ENCODE measurements at places on chromosomes 7 and 10. TPM values are rescaled to one million over a fixed set of nuclear protein-coding genes. Genes with fewer than 3 reads are reported as not detected.

Gene CYP3A7
- total RNA-seq, result not detected

Gene MYOF
- 376 TPM for total RNA-seq

GRCh38 chr10:106740071-106740470, 424.4 kb downstream of the SORCS1 start:
- DNase-seq, result no peak

DNA sequence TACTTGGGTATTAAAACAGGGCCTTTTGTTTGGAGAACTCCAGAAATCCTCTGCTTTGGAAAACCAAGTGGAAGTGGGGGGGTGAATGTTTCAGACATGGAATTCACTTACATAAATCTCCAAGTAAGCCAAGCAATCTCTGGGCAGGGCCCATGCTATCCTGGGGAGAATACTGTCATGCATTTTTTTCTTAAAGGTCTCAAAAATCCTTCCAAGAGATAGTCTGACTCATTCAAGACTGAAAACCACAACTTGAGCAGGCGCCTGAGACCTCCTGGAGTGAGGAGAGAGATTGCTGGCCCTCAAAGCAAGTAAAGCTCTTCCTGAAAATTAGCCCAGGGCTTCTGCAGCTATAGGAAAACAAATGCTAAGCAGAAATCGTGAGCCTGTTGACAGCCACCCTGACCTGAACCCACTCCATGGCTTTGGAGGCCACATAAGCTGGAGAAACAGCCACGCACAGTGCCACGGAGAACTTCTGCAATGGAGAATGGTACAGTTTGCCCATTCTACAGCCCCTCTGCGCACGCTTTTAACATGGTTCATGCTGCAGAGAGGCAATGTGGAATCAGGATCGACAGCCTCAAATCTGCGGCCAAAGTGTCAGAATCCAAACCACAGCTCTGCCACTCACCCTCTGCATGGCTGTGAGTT, 203.1 kb upstream of the AUTS2 start:
- no peak for DNase-seq

DNA sequence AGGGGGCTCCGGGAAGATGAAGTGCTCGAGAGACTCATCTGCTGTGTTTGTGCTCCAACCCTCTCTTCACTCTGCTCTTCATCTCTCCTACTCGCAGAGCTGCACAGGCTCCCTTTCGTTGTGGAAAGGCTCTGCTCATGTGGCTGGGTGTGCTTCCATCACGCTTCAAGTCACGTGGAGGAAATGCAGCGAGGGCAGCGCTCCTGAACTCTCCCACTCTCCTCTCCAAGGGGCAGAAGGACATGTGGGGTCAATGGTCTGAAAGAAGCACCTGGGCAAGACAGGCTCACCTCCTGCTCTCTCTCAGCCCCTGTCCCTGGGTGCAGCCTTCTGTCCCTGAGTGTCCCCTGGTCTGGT, 72.6 kb downstream of the USP6NL start:
- no peak for DNase-seq

- DNase-seq, result no peak
Measured at GRCh38 chr10:101337836-101338235, 16.1 kb upstream of the BTRC start.

GRCh38 chr10:66931340-66931948, 5.6 kb downstream of the LRRTM3 start:
- peak; percentile 30 for DNase-seq

DNA sequence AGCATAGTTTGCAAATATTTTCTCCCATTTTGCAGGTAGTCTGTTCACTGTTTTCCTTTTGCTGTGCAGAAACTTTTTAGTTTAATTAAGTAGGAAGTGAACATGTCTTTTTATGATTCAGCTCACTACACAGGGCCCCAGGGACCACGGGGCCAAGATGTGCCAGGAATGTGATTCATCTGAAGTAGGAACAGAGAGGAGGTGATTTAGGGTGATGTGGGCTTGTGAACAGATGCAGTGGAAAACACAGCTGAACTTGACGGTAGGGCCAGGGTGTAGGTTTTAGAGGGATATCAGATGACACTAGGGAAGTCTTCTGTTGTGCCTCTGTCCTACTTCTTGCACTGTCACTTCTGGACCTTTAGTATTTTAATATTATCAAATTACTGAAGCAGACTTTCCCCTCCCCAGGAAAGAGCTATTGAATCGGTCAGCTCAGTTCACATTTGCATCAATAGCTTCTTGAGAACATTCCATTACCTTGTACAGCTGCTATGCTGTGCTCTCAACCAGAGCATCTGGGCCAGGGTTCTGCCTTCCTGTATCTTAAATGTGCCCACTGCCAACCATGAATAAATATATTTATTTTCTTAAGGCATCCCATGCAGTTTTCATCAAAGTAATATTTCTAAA, 96.9 kb downstream of the OSBPL3 start:
- no peak for DNase-seq

DNA sequence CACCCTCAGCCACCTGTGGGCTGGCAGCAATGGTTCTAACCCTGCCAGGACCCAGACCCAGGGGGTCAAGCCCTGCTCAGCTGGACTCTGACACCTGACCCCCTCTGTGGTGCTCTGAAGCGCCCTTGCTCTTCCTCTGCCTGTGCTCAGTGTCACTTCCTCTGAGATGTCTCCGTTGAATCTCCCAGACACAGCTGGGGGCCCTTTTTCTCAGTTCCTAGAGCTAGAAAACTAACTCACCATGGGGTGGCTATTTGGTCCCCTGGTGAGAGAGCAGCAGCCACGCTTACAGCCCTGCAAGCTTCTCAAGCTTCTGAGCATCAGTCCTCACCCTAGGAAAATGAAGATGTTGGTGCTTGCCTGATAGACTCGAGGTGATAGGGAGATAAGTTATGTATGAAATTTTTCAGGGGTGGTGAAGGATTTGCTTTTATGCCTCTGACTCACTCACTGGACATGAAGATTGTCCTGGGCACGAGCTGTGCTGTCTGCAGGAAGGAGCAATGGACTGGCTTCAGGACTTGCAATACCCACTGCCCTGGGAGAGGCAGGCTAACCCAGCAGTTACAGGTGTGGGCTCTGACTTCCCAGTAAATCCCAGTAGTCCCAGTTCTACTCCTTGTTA, 29.6 kb downstream of the COL13A1 start:
- no peak for DNase-seq

DNA sequence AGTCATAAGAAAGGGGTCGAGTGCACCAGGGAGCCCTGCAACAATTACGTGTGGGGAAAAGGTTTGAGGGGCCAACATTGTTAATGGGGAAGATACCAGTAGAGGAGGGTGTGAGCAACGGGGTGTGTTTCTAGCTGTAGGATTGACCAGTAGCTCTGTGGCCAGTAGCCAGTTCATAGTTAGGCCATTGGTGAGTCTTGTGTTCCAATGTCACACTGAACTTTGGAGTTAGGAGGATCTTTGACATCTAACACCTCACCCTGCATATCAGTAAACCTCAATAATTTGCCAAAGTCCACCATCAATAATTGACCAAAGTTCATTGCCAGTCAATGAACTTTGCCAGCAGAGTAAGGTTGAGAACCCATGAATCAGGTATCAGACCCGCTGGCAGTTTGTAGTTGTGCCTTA, 168.8 kb downstream of the CPED1 start:
- no peak for DNase-seq

GRCh38 chr7:158077934-158078910, 509.4 kb downstream of the PTPRN2 start:
- DNase-seq, result no peak
